T-cell (primary cell): ENCODE measurements at places on chromosomes 4 and X. TPM values are rescaled to one million over a fixed set of nuclear protein-coding genes. Genes with fewer than 3 reads are reported as not detected.

DNA sequence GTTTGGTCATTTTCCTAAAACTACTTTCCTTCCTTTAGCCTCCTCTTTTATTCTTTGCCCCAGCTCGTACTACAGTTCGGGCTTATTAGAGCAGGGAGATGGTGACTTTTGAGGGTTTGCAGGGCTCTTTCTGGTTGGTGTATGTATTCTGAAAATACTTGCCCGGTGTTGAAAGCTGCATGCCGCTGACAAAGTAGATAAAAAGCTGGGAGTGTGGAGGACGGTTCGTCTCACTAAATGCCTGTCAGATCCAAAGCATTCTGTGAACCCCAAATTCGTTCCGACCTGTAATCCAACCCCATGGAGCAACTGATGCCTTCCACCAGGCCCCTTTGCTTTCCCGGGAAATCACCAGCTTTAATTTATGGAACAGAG, 19.2 kb downstream of the TRIM2 start:
- DNase-seq = no peak

DNA sequence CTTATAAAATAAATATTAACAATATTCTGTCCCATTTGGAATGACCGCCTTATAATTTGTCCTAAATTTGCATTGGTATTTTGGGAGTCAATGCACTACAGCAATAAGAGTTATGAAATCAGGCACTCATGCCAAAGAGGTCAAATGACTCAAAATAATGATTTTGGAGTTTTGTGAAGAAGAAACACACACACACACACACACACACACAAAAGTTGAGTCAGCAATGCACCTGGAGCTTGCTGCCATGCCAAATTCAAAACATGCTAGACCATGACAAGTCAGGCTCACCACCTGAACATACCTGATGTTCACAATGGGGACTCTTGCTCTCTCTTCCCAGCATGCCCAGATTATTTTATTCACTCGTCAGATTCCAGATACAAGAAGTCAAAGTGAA, 56.7 kb downstream of the PROM1 start:
- DNase-seq = no peak

DNA sequence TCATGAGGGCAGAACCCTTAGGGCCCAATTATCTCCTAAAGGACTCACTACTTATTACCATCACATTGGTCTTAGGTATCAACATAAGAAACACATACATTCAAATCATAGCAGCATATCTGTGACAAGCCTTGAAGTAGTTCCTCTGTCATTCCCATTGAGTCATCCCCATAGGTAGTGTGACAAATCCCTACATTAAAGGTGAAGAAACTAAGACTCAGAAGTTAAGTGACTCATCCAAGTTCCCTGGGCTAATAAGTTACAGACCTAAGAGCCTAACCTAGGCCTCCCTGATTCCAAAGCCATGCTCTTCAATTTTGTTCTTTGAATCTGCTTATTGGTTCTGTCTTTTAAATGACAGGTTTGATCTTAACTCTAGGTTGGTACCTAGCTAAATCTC, 58.2 kb downstream of the CD38 start:
- no peak for DNase-seq

- no peak for DNase-seq
Measured at GRCh38 chr4:111641813-111642579, 503.3 kb upstream of the FAM241A start.

GRCh38 chr4:13860126-13860525, 232.6 kb upstream of the BOD1L1 start:
- DNase-seq = no peak

GRCh38 chrX:115177932-115178331, 11.3 kb upstream of the RBMXL3 start:
- no peak for DNase-seq

GRCh38 chr4:75895744-75896314, 6.4 kb downstream of the PPEF2 start:
- DNase-seq = no peak

- DNase-seq = no peak
Measured at GRCh38 chr4:161002386-161002785, 1161.4 kb downstream of the FSTL5 start.

The CT55 gene
- not detected for total RNA-seq

The GPC3 gene
- total RNA-seq = 1.1 TPM

The FAM156A gene
- total RNA-seq = 18.6 TPM

The HADH gene
- 17.1 TPM for total RNA-seq

The KCNIP4 gene
- total RNA-seq = not detected
